ENCODE measurements at places on chromosomes 1 and 21.

DNA sequence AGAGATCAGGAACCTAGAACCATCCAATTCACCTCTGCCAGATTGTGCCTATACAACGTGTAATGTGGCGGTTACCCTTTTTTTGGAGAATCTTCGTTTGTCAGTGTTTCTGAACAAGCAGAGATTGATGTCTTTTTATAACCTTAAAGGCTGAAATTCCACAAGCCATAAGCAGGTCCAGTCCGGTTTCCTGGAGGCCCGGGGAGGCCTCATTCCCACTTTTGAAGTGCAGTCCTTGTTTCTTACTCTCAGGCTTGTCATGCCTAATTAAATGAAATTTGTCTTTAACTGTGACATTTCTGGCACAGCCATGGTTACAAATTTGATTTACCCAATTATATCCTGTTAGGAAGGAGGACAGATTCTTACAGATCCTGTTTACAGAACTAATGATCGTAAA, 27.8 kb downstream of the ZNF362 start:
- DNase-seq, result no peak

GRCh38 chr1:54604572-54605370, 18.6 kb downstream of the FAM151A start:
- no peak for DNase-seq

GRCh38 chr1:108503062-108503733, 53.1 kb downstream of the NBPF6 start:
- DNase-seq, result no peak

DNA sequence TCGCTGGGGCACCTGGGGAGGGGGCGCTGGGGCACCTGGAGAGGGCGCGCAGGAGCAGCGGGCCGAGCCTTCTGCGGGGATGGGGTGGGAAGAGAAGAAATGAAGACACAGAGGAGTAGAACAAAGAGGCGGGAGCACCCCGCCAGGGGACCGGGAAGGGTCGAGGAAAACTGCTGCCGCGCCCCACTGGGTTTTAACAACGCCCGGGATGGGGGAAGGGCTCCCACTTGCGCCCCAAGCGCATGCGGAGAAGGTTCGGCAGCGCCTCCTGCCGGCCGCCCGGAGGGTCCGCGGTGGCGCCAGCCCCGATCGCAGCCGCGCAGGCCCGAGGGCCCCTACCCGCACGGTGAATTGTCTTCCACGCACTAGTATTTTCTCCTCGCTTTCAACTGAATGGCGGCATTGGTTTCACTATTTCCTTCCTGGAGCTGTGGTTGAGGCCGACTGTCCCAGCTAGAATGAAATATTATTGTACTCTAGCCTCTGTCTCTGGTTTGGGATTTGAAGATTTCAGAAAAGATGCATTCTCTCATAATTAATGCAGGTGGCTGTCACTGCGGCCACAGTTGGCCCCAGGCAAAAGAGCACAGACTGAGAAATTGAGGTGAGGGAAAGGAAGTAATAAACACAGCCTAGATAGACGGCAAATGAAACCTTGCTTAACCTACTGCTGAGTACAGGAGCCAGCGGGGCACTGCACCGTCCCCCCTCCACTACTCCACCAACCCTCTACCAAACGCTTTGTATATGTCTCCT, 57.3 kb downstream of the MAB21L3 start:
- peak; percentile 89 for DNase-seq

- DNase-seq, result no peak
These were observed 46.4 kb downstream of the VPS13D start for GRCh38 chr1:12276225-12276624.

DNA sequence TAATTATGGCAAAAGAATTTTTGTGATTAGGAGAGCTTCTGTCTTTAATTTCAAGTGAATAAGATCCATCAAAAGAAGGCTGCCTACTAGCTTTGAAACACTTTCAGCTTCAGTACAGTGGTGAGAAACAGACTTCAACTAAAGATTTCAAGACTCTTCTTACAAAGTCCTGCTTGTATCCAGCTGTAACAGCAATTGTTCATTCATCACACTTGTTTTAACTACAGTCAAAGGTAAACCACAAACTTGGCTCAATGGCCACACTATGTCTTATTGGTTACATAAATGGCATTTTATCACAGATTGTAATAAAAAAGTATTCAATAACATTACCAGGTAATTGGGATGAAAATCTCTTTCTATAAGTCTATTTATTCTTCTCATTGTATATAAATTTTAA, 59.2 kb downstream of the WARS2 start:
- DNase-seq, result no peak

DNA sequence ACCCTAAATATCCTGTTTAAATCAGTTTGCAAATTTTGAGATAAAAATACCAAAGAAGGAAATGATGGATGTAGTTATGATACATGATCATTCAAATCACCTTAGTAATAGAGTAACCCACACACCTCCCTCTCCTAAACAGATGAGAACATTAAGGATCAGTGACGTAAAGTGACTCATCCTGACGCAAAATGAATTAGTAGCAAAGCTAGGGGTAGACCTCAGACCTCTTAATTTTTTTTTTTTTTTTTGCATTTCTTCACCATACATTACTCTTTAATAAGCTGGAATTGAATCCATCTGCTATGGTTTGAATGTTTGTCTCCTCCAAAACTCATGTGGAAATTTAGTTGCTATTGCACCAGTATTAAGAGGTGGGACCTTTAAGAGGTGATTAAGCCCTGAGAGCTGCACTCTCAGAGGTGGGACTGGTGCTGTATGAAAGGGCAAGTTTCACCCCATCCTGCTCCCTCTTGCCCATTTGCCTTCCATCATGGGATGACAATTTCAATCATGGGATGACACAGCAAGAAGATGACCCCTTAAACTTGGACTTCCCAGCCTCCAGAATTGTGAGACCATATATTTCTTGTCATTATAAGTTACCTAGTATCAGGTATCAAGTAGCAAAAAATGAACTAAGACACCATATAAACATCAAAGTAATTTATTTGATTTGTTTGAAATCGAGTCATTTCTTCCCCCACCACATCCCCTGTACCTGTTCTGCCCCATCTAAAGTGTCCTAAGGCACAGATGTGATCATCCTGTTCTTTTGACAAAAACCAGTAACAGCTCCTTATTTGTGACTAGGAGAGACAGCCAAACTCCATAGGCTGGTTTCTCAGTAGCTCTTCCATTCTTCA, 114.6 kb upstream of the DUSP10 start:
- no peak for DNase-seq

- no peak for DNase-seq
These were observed 11.6 kb downstream of the STYXL2 start for GRCh38 chr1:167105271-167106118.

DNA sequence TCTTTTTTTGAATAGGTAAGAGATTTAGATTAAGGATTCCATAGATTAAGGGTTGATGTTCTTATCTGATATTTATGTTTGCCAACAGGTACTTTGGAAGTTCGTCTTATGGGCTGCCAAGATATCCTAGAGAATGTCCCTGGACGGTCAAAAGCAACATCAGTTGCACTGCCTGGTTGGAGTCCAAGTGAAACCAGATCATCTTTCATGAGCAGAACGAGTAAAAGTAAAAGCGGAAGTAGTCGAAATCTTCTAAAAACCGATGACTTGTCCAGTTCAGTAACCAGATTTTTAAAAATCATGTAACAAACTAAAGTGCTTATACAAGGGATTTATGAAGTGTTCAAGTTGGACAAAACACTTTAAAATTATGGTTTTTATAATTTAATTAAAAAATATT, 100.5 kb downstream of the PKN2 start:
- no peak for DNase-seq

DNA sequence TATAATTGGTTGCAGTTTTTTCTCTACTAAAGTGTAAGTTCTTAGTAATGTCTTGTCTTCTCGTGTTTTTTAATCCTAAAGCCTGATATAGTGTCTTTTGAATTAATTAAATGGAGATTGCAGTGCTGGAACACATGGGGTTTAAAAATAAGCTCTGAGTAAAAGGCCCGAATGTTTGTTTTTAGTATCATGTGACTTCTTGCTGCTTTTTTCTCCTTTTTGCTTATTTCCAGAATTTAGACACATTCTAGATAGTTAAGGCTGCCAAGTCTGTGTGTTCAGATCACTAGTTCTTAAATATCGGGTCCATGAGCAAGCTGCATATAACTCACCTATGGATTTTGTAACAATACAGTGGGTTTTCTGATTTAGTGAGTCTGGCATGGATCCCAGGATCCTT, 27.5 kb downstream of the KCTD3 start:
- no peak for DNase-seq

DNA sequence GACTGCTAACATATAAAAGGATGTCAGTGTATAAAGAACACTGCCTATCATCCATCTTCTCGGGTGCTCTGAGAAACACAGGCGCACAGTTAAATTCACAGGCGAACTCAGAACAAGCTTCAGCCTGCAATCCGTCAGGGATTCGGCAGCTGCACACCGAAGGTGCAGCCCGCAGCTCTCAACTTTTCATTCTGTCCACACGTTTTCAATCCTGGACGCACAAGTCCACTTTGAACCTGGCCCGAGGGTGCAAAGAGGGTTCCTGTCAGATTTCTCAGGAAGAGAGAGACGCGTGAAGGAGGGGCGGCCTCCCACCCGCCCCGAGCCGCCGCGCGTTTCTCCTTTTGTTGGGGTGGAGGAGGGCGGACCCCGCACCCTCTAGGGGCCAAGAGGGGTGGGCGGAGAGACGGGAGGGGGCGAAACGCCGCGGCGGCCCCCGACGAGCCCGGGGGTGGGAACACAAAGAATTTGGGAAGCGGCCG, 724 bp downstream of the DOCK7 start:
- DNase-seq, result peak; percentile 49

- DNase-seq, result no peak
These were observed 31.8 kb downstream of the CLEC20A start for GRCh38 chr1:178465011-178465410.

- no peak for DNase-seq
These were observed 326.5 kb upstream of the SGIP1 start for GRCh38 chr1:66207484-66207883.

- no peak for DNase-seq
These were observed 72.8 kb upstream of the HNRNPU start for GRCh38 chr1:244937099-244937498.

GRCh38 chr1:102593276-102593675, 515.0 kb downstream of the COL11A1 start:
- no peak for DNase-seq

DNA sequence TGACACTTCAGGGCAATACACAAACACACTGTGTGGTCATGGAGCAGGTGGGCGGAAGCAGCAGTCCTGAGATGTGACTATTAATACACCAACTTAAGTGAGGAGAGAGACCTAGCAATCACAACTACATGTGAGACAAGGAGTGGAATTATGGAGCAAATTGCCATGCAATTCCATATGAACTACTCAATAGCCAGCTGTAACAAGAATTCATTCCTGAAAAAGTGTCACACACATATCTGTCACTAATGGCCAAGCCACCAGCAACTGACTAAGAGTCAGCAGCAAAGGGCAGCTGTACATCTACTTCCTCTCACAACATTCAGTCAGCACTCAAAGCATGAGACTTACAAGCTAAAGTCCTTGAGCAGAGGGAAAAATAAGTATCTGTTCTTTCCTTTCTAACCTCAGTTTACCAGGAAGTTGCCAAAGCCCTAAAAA, 46.2 kb downstream of the GPR3 start:
- no peak for DNase-seq

GRCh38 chr21:45974073-45975019, 7.2 kb upstream of the COL6A1 start:
- no peak for DNase-seq

DNA sequence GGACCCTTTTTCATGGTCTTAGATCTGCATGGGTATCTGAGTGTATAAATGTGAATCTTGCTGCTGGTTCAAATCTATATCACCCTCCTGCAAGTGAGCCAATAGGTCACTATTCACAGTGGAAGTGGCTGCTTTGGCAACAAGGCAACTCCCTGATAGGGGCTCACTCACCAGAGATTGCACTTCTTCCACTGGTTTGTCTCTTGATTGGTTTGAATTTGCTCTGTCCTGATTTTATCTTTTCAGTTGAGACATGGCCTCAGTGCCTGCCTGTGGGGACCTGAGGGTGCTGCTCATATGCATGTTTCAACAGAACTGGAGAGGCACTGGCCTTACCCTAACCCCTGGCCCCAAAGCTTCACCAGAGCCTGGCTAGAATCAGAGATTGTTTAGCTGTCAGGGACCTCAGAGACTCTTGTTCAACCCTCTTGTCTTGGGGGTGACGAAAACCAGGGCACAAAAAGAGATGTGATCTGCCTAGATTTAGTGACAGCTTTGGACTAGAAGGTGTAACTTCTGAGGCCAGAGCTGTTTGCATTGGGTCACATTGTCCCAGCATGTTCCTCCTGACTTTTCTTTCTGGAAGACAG, 16.9 kb downstream of the AVPR1B start:
- DNase-seq, result no peak

- no peak for DNase-seq
These were observed 8.2 kb downstream of the DRAM2 start for GRCh38 chr1:111131693-111132092.

- DNase-seq, result no peak
These were observed 28.2 kb upstream of the FMO1 start for GRCh38 chr1:171220081-171220420.

DNA sequence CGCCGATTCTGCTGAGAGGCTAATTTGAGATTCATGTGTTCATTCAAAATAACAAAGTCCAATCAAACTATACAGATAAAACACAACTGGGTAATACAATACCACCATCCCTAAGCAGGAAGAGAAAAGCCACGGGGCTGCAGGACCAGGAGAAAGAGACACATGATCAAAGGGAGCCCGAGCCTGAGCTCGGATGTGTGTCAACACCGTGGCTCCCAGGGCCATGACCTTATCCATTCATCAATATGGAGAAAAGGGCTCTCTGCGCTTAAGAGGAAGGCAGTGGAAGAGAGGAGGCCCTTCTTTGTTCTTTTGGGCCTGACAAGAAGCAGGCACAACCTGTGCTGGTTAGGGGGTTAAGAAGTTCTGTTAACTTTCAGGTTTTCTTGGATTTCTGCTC, 56.7 kb downstream of the HUNK start:
- DNase-seq, result no peak

DNA sequence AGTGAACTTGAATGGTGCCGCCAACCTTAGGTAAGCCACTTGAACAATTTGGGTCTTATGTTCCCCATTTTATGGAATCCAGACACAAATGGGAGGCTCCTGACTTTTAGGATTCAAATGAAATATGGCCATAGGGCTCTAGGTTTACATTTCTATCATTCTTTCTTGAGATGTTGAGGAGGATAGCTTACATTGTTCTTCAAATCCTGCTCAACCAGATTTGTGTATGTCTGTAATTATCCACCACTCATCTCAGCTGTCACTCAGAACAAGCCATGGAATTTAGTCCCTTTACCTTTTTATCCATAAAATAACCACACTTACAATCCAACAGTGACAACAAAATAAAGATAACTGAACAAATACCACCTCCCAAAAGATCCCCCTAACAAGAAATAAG, 682.9 kb upstream of the PTBP2 start:
- no peak for DNase-seq

- no peak for DNase-seq
These were observed 111.1 kb downstream of the SMYD2 start for GRCh38 chr1:214391873-214392645.

Data from GM10248 (cell line).